ENCODE measurements at places on chromosomes 1 and 21.

GRCh38 chr1:160880216-160880615 lies 4.8 kb downstream of the ITLN1 start:
- no peak for ATAC-seq

- ATAC-seq = no peak
Observed at GRCh38 chr1:119736649-119737039, 24.9 kb downstream of the PHGDH start.

DNA sequence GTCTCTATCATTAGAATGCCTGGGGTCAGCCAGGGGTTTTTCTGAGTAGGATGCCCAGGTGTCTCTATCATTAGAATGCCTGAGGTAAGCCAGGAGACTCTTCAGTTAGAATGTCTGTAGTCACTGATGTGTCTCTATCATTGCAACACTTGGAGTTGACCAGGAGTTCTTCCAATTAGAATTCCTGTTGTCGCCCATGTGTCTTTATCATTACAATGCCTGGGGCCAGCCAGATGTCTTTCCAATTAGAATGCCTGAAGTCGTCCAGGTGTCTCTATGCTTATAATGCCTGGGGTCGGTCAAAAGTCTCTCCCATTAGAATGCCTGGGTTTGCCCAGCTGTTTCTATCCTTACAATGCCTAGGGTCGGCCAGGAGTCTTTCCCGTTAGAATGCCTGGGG lies 55.8 kb downstream of the RNF187 start:
- ATAC-seq = no peak

GRCh38 chr1:185594786-185595410 lies 139.3 kb upstream of the HMCN1 start:
- no peak for ATAC-seq
